ENCODE measurements at places on chromosomes 12 and 14.

- no peak for DNase-seq
These were observed 162.5 kb downstream of the SLC38A4 start for GRCh38 chr12:46663318-46663717.

- DNase-seq: no peak
These were observed 176.1 kb downstream of the SLC25A21 start for GRCh38 chr14:36996133-36996856.

DNA sequence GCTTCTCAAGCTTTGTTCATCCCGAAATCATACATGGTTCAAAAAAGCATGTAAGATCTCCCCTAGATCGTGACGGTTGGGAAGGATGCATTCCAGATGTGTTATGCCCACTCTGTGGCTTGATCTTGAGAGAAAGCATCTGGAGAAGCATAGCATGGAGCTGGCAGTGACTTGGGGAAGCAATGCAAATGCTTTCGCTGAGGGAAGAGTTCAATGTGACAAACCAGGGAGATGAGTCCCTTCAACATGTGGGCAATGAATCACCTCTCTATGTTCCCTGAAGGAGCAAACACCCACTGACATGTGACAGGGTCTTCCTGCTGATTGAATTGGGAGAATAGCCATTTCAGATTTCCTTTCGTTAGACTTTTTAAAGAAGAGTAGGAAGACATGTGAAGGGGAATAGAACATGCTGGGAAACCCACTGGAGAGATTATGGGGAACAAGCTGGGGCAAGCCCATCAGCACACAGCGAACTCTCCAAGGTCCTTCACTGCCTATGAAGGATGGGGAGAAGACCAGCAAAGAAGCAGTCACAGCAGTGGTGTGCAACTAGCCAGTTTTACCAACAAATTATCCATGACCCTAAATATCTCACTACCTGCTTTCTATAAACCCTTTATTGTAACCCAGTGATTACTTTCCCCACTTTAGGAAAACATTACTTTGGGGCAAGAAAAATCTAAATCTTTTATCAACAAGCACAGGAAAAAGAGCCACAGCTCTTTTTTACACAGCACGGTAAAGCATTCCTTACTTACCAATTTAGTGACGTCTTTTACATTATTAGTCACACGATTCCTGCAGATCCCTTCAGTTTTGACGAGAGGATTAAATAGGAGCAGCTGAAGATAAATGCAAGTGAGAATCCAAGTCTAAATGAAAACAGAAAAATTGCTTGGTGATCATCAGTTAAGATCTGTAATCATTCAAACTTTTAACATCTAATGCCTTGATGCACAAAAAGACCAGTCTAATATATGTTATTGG is 35.0 kb downstream of the KITLG start:
- no peak for DNase-seq

DNA sequence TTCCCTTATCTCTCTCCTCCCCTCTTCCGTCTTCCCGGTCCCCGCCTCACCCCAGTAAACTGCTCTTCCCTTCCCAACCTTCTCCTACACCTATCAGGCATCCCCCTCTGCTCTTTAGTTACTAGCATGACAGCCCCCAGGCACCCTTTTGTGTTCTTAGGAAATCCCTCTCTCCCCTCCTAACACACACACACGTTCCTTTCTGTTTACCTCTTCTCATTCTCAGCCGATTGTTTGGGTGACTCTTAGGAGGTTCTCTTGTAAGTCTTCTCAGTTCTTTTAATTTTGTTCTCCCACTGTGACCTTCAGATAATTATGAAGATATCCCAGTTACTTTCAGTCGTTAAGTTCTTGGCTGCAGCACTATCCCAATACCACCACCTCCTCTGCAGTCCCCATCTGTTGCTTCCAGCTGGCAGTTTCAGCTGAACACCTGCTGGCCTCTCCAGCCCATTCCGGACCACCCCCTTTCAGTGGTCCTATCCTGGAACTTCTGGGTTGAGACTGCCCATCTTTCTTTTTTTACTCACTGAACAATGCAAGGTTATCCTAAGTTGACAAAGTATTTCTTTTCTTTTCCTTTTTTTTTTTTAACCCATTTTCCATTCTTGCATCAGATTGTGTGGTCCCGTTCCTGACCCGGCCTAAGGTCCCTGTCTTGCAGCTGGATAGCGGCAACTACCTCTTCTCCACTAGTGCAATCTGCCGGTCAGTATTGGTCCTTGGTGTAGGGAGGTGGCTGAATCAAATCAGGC is 711 bp downstream of the MARS1 start:
- no peak for DNase-seq

DNA sequence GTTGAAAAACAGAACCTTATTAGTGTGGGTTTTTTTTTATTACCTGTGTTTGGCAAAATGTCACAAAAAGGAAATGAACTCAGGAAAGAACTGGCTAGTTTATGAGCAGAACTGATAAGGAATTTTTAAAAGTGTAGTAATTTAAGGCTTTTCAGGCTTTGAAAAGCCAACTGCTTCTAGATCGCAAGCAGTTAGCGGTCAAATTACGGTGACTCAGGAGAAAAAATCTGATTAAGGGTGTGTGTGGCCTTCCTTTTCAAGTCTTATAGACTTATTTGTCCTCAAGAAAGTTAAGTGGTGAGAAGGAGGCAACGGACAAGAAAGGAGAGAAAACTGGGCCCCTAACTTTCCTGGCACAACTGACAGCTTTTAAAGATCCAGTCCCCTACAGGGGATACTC is 33.4 kb downstream of the PDZRN4 start:
- no peak for DNase-seq

GRCh38 chr12:1912580-1913376 is 5.7 kb downstream of the CACNA2D4 start:
- no peak for DNase-seq

DNA sequence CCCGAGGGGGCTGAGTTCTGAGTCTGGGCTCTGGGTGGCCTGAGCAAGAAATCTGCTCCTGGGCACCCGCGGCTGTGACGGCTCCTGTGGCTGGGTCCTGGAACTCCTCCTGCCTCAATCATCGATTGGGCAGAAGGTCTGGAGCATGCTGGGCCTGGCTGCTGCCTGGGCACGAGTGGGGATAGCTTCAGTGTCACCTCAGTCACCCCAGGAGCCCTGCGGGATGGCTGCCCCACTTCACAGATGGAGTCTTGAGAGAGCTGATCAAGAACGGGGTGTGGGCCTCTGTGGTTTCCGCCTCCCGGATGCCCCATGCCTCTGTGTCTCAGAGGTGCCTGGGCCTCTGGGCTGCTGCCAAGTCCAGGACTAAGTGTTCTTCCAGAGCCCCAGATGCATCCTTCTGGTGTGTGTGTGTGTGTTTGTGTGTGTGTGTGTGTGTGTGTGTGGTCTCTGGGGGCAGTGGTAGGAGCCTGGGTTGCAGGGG is 185.6 kb upstream of the C14orf180 start:
- peak; percentile 31 for DNase-seq

- no peak for DNase-seq
These were observed 35.5 kb upstream of the STON2 start for GRCh38 chr14:81435391-81436295.

- DNase-seq: no peak
These were observed 41.2 kb upstream of the SLC2A13 start for GRCh38 chr12:40146800-40147797.

DNA sequence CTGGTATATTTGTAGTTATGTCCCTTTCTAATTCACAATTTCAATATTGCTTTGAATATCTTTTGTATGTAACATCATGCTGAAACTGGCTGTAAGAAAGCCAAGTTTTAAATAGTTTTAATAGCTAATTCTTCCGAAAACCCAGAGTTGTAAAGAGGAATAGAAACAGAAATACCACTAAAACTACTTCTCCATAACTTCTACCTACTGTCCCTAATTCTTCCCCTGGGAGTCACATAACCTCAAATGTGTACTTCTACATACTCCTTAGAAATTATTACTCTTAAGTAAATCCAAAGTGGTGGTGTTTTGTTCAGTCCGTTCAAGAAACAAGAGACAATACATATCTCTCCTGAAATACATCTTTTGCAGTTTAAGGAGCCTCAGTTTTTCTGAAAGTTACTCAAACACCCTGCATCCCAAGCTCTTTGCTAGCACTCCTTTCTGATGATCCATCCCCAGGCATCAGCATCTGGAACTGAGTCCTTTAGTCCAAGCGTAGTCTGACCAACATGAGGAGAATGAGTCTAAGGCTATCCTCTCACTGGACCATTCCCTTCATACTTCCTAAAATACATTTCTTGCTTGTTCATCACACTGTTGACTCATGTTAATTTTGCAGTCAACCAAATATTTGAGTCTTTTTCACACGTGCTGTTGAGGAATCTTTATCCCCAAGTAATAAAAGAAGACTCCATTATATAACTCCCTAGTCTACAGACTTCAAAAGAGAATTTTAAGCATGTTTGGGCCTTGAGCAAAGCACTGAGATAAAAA is 214.3 kb upstream of the NUDT4 start:
- DNase-seq: no peak

- DNase-seq: no peak
These were observed 1.5 kb downstream of the COPS7A start for GRCh38 chr12:6725350-6725749.

- DNase-seq: no peak
These were observed 396.1 kb downstream of the NAV3 start for GRCh38 chr12:78226763-78227162.

GRCh38 chr12:11836282-11837151 is 187.0 kb downstream of the ETV6 start:
- DNase-seq: peak; percentile 34

- DNase-seq: no peak
These were observed 42.5 kb downstream of the WDR20 start for GRCh38 chr14:102182190-102182589.

DNA sequence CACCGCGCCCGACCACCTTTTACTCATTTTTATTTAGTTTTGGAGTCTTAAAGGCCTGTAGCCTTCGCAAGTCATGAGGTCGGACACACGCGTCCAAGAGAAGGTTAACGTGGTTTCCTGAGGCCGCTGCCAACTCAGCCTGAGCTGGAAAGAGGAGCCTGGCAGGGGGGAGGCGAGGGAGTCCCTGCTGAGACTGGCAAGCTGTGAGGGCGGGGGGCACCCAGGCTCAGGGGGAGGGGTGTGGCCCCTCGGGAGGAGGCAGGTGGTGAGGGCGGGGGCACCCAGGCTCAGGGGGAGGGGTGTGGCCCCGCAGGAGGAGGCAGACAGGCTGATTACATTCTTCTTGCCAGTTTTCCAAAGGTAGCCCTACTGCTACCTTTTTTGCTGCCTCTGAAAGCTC is 143.2 kb downstream of the PIWIL1 start:
- DNase-seq: no peak

DNA sequence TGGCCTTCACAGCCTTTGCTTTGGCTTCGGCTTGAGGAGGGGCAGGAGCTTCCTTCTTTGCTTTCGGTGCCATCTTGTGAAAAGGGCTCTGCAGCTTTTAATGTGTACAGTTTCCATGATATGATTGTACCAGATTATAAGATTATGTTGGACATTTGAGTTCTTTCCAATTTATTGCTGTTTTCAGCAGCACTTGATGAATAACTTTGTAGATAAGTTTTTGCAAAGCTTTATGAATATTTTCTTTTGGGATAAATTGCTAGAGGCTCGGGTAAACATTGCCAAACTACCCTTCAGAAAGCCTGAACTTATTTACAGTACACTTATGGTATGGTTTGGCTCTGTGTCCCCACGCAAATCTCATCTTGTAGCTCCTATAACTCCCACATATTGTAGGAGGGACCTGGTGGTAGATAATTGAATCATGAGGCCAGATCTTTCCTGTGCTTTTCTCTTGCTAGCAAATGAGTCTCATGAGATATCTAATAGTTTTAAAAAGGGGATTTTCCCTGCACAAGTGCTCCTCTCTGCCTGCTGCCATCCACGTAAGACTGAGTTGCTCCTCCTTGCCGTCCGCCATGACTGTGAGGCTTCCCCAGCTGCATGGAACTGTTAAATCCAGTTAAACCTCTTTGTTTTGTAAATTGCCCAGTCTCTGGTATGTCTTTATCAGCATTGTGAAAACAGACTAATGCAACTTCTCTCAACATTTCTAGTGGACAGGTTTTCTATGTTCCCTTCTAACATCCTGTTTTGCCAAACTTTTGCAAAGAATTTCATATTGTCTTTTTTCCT is 70.4 kb downstream of the RCOR1 start:
- no peak for DNase-seq

- no peak for DNase-seq
These were observed 137.5 kb downstream of the DYRK2 start for GRCh38 chr12:67786086-67786485.

GRCh38 chr14:75393794-75394193 is 34.0 kb upstream of the JDP2 start:
- DNase-seq: no peak

GRCh38 chr12:1369938-1370500 is 224.4 kb downstream of the FBXL14 start:
- no peak for DNase-seq

- no peak for DNase-seq
These were observed 12.9 kb upstream of the TNFRSF1A start for GRCh38 chr12:6354495-6355393.

DNA sequence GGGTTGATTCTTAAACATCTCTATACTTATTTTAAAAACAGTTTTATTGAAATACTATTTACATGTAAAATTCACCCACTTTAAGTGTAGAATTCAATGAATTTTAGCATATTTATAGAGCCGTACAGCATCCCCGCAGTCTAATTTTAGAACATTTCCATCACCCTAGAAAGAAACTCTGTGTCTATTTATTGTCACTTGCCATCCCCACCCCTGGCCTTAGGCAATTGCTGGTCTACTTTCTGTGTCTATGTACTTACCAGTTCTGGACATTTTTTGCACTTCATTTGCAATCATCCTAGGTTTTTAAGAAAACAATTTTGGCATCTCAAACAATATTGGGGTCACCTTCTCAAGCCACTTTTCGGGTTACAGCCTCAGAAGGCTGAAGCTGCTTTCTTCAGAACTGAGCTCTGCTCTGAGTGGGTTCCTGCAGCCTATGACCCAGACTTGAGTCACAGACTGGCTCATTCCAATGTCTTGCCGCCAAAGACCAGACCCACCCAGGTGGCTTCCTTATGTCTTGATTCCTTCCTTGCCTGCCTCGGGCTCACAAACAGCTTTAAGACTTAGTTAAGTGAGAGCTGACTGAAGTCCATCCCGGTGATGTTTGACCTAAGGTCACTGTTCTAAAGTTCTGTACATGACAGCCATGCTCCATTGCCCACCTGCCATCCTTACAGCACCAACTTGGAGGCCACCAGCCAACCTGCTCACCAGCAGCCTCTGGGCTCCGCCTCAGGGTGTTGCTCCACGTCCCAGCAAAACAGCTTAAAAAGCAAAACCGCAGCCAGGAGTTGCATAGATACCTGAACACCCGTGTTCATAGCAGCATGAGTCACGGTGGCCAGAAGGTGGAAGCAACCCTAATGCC is 131.5 kb downstream of the CHST11 start:
- no peak for DNase-seq

All from stimulated activated CD4-positive, alpha-beta T cell treated with anti-CD3 and anti-CD28 coated beads, Interleukin-2, amount 100 ng/mL, for 4 hours (primary cell).